Kidney (tissue), 22 donors: ENCODE measurements at places on chromosomes 2 and 18.

DNA sequence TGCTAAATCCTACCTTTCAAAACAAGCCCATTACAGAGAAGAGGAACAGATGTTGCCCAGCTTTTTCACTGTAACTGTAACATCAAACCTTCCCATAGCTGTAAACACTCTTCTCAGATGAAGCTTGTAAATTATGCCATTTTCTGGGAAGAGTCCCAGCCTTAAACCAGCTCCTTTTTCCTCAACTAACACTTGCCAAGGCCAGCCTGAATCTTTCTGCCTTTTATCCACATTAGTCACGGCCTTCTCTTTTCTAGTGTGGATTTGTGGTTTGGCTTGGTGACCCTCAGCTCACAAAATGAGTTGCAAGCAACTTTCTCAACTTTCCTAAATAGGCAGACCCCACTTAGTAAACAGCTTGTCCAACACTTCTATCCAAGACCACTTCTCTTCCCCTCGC is 90.2 kb downstream of the CABLES1 start:
- no peak overlapping the region for H3K27ac ChIP-seq
- no peak for DNase-seq
- H3K36me3 ChIP-seq = no peaks in the 10 kb centered on the region
- no peaks in the 10 kb centered on the region for H3K27me3 ChIP-seq

DNA sequence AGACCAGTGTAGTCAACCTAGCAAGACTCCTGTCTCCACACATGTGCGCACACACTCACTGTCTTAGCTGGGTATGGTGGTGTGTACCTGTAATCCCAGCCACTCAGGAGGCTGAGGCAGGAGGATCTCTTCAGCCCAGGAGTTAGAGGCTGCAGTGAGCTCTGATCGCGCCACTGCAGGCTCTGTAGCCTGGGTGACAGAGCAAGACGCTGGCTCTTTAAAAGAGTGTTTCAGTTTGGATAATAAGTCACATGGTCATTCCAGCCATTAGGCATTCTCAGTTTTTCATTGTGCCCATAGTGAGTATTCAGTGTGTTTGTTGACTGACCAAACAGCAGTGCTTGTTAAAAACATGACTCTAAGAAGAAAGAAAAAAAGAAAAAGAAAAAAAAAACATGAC is 31.0 kb downstream of the RAB10 start:
- H3K27me3 ChIP-seq = no peaks in the 10 kb centered on the region
- no peak overlapping the region for H3K27ac ChIP-seq
- peaks cover 3% of the 10 kb centered on the region for H3K4me1 ChIP-seq

DNA sequence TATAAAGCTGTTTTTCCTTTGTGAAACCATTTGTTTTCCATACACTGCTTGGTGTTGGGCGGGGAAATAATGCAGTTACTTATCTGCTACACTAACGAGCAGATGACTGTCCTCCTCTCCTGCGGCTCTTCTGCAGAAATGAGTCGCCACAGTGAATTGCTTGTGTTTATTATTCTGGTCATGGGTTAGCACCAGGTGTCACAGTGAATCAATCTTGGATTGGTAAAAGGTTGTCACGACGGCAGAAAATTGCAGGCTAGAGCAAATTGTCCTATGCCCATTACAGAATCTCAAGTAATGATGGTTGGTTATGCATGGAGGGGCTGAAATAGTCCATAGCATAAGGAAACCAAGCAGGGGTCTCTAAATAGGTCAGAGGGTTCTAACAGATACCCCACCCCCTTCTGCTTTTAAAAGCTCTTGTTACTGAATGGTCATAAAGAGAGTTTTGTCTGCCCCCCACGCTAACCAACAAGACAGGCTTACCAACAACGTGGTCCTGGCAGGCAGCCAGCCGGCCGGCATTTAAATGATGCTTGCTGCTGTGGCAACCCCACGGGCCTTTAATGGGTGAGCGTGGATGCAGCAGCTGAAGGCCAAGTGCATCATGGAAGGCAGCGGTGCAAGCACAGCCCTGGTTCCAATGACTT is 29.5 kb downstream of the RAB31 start:
- H3K27ac ChIP-seq = no peak overlapping the region
- no peaks in the 10 kb centered on the region for H3K27me3 ChIP-seq
- DNase-seq = peak; percentile 87
- H3K4me1 ChIP-seq = no peaks in the 10 kb centered on the region

DNA sequence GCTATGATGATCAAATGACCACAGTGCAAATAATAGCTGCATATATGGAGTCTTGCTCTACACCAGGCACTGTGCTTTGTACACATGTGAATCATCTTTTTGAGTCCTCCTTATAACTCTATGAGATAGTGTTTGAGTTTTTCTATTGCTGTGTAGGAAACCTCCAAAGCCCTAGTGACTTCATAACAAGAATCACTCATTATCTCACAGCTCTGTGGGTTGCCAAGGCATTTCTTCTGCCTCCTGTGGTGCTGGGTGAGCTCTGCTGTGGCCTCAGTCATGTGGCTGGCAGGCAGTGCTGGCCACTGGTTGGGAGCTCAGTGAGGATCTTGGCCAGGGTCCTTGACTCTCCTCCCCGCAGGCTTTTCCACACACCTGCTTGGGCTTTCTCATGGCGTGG is 153.4 kb downstream of the CAPN13 start:
- H3K27me3 ChIP-seq = no peaks in the 10 kb centered on the region
- H3K36me3 ChIP-seq = no peaks in the 10 kb centered on the region
- H3K4me3 ChIP-seq = no peak overlapping the region
- H3K4me1 ChIP-seq = no peaks in the 10 kb centered on the region
- DNase-seq = no peak
- H3K27ac ChIP-seq = no peak overlapping the region

DNA sequence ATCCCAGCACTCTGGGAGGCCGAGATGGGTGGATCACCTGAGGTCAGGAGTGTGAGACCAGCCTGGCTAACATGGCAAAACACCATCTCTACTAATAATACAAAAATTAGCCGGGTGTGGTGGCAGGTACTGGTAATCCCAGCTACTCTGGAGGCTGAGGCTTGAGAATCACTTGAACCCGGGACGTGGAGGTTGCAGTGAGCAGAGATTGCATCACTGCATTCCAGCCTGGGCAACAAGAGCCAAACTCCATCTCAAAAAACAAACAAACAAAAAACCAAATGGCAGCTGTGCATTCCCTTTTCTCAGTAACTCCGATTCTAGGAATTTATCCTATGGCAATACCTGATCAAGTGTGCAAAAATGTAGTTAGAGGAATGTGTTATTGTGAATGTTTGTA is 4.7 kb upstream of the GRHL1 start:
- no peaks in the 10 kb centered on the region for H3K27me3 ChIP-seq
- no peak for DNase-seq
- peaks cover 3% of the 10 kb centered on the region for H3K4me1 ChIP-seq
- H3K4me3 ChIP-seq = no peak overlapping the region

DNA sequence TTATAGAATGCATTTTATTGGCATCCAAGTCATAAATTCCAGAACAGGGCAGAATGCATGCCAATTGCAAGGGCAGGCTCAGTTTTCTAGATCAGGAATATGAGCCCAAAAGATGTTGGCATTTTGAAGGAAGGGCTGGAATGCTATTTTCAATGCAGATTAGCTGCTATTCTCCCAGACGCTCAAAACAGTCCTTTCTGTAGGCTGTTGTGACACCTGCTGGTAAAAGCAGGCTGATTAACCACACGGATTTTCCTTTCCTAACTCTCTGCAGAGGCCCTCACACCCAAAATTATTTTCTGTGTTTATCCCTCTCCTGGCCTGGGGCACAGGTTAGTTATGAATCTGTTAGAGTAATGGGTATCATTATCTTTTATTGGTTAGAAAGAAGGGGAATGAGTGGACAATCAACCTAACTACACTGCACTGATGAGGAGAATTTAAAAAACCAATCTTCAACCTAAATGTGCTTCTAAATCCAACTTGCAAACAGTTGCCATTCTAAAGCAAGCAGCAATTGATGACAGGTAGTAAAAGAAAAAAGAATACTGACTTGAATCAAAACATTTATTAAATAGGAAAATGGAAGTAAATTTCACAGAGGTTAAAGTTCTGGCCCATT is 94.0 kb downstream of the PLA2R1 start:
- H3K36me3 ChIP-seq = no peaks in the 10 kb centered on the region
- H3K27me3 ChIP-seq = no peaks in the 10 kb centered on the region
- no peak overlapping the region for H3K4me3 ChIP-seq
- peak; percentile 47 for DNase-seq
- H3K27ac ChIP-seq = no peak overlapping the region

- peak overlapping the region; percentile 90 for H3K27ac ChIP-seq
- H3K27me3 ChIP-seq = no peaks in the 10 kb centered on the region
- H3K4me3 ChIP-seq = peak overlapping the region; percentile 88
- H3K36me3 ChIP-seq = no peaks in the 10 kb centered on the region
- peaks cover 2% of the 10 kb centered on the region for H3K4me1 ChIP-seq
Measured at GRCh38 chr2:8682719-8683667, 1.1 kb downstream of the ID2 start.

DNA sequence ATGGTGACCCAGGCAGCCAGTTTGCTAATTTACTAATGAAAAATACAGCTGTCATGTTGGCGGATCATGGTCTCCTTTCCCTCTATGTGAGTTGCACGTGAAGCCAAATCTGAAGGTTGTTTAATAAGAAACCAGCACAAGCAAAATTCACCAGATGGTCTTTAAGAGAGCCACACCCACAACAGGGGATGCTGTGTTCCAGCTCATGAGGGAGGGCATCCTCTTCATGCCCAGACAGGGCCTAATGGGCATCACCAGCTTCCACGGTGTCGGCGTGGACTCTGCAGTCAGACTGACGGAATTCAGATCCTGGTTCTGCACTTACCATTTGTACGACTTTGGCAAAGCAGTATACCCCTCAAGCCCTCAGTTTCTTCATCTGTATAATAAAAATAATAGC is 39.9 kb downstream of the TMEM247 start:
- H3K4me1 ChIP-seq = peaks cover 3% of the 10 kb centered on the region
- no peak for DNase-seq
- H3K36me3 ChIP-seq = no peaks in the 10 kb centered on the region
- no peaks in the 10 kb centered on the region for H3K27me3 ChIP-seq

DNA sequence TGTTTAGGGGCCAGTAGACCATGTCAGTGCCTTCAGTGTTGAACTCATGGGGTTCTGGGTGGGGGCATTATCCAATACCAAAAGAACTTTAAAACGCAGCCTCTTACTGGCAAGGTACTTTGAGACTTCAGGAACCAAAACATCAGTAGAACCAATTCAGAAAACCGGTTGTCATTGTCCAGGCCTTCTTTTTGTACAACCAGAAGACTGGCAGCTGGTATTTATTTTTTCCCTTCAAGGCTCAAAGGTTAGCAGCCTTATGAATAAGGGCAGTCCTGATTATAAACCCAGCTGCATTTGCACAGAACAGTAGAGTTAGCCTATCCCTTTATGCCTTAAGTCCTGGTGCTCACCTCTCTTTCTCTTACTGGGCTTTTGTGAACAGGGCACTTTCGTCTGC is 113.8 kb upstream of the EML6 start:
- DNase-seq = no peak
- peak overlapping the region; percentile 17 for H3K27ac ChIP-seq
- H3K36me3 ChIP-seq = peaks cover 18% of the 10 kb centered on the region
- H3K4me1 ChIP-seq = no peaks in the 10 kb centered on the region
- H3K27me3 ChIP-seq = no peaks in the 10 kb centered on the region

DNA sequence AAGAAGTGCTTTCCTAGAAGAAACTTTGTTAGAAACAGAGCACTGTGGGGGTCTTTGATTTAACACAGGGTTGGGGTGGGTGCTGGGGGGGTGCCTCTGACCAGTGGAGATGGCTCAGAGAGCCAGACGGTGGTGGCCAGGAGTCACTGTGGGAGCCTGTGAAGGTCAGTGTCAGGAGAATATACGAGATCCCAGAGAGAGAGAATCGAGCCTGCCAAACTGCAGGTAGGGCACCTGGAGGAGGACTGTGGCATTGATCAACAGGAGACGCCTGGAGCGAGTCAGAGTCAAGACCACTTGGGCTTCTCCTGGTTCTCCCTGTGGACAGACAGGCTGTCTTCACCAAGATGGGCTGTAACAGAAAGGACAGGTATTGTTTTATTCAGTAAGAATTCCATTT is 136.5 kb upstream of the TWIST2 start:
- no peak overlapping the region for H3K4me3 ChIP-seq
- H3K36me3 ChIP-seq = no peaks in the 10 kb centered on the region
- H3K27me3 ChIP-seq = no peaks in the 10 kb centered on the region
- no peak overlapping the region for H3K27ac ChIP-seq
- no peaks in the 10 kb centered on the region for H3K4me1 ChIP-seq

- no peaks in the 10 kb centered on the region for H3K27me3 ChIP-seq
- no peaks in the 10 kb centered on the region for H3K4me1 ChIP-seq
- no peak overlapping the region for H3K4me3 ChIP-seq
- H3K27ac ChIP-seq = no peak overlapping the region
- no peak for DNase-seq
- H3K36me3 ChIP-seq = no peaks in the 10 kb centered on the region
Measured at GRCh38 chr2:100754951-100755350, 65.0 kb upstream of the NPAS2 start.

GRCh38 chr2:241613017-241613780 is 23.8 kb downstream of the THAP4 start:
- H3K4me3 ChIP-seq = no peak overlapping the region
- H3K4me1 ChIP-seq = peaks cover 20% of the 10 kb centered on the region
- no peaks in the 10 kb centered on the region for H3K27me3 ChIP-seq
- no peaks in the 10 kb centered on the region for H3K36me3 ChIP-seq

- H3K27ac ChIP-seq = no peak overlapping the region
- H3K36me3 ChIP-seq = no peaks in the 10 kb centered on the region
- H3K27me3 ChIP-seq = no peaks in the 10 kb centered on the region
- no peak overlapping the region for H3K4me3 ChIP-seq
- no peak for DNase-seq
Measured at GRCh38 chr18:23155537-23155936, 20.3 kb downstream of the CABLES1 start.

DNA sequence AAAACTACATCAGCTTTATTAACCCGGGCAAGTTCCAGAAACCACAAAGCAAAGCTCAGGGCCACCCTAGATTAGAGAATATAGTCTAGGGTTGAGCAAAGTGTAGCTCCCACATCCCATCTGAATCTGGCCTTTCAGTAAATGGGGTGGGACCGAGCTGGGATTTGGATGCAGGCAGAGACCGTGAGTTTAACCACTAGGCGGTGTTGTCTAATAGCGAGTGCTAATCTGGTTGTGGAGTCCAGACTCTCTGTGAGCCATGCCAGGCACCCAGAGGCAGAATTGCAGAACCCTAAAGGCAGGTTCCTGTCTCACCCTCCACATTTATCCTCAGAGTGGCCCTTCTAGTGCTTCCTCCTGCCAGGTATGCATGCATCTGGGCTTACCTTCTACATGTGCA is 435.9 kb downstream of the TSN start:
- no peak overlapping the region for H3K4me3 ChIP-seq
- H3K27me3 ChIP-seq = no peaks in the 10 kb centered on the region
- no peaks in the 10 kb centered on the region for H3K4me1 ChIP-seq
- H3K27ac ChIP-seq = no peak overlapping the region
- H3K36me3 ChIP-seq = no peaks in the 10 kb centered on the region
- peak; percentile 48 for DNase-seq

DNA sequence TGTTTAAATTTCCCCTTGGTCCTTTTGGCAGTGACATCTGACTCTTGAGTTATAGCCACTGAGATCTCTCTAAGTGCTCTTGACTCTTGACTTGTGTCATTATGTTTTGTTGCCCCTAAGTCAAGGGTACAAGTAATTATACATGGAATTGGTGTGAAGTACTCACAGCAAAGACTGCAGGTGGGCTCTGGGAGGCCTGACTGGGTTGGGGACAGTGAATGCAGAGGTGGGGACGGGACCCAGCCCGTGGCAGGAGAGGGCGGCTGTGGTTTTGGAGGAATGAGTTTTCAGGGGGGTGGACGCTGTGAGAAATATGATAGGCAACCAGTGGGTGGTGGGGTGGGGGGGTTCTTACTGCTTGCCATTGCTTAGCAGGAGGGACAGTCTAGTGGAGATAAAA is 97.8 kb downstream of the NCK2 start:
- no peak overlapping the region for H3K27ac ChIP-seq
- no peak overlapping the region for H3K4me3 ChIP-seq
- H3K36me3 ChIP-seq = no peaks in the 10 kb centered on the region
- no peak for DNase-seq
- no peaks in the 10 kb centered on the region for H3K27me3 ChIP-seq
